A549 treated with CORT108297 at 1 μM for 4 hours (cell line): ENCODE measurements at places on chromosomes 1 and 21. TPM values are rescaled to one million over a fixed set of nuclear protein-coding genes. Genes with fewer than 3 reads are reported as not detected.

SUSD4 gene
- 0.47 to 0.73 TPM (median 0.60 TPM) in 5 replicates for total RNA-seq

RAP1GAP gene
- total RNA-seq = 9.9 to 13.5 TPM (median 12.8 TPM) in 5 replicates

DEPDC1 gene
- 12.8 to 17.9 TPM (median 16.1 TPM) in 5 replicates for total RNA-seq

CD247 gene
- 0.07 to 0.63 TPM (median 0.21 TPM) in 5 replicates for total RNA-seq

GABRD gene
- 0.16 to 0.77 TPM (median 0.60 TPM) in 5 replicates for total RNA-seq

MROH7 gene
- not detected in 5 replicates for total RNA-seq

VHLL gene
- total RNA-seq = not detected in 5 replicates

CLCA4 gene
- not detected in 5 replicates for total RNA-seq
